ENCODE measurements at places on chromosomes 4 and X.

- DNase-seq: no peak
Measured at GRCh38 chrX:71214604-71215337, 8.3 kb upstream of the GJB1 start.

- no peak for DNase-seq
Measured at GRCh38 chrX:86133761-86134160, 14.5 kb upstream of the DACH2 start.

DNA sequence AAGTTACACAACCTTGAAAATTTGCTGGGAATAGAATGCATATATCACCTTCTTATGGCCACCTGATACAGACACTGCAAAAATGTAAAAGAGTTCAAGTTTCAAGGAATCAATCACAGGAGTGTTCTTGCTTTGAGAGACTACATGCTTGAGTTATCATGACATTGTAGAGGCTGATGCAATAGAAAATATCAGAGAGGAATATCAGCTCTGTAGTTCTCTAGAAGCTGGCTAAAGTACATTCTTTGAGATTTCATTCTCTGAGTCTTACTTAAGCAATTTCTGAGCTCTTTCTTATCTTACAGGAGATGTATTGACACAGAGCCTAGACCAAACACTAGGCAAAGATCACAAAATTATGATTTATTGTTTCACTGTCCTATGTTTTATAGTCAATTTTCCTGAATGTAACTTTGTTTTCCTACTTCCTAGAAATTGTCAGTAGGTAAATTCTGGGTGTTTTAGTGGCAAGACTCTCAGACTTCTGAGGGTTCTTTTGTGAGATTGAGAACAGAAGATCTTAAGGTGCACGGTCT, 152.1 kb upstream of the HPGD start:
- no peak for DNase-seq

DNA sequence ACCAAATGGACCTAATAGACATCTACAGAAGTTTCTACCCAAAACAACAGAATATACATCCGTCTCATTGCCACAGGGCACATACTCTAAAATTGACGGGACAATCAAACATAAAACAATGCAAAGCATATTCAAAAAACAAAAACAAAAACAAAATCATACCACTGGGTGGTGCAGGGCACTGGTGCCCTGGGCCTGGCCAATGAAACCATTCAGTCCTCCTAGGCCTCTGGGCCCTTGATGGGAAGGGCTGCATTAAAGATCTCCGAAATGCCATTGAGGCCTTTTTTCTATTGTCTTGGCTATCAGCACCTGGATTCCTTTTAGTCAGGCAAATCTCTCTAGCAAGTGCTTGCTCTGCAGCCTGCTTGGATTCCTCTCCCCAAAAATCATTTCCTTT, 213.9 kb upstream of the ZCCHC13 start:
- no peak for DNase-seq

DNA sequence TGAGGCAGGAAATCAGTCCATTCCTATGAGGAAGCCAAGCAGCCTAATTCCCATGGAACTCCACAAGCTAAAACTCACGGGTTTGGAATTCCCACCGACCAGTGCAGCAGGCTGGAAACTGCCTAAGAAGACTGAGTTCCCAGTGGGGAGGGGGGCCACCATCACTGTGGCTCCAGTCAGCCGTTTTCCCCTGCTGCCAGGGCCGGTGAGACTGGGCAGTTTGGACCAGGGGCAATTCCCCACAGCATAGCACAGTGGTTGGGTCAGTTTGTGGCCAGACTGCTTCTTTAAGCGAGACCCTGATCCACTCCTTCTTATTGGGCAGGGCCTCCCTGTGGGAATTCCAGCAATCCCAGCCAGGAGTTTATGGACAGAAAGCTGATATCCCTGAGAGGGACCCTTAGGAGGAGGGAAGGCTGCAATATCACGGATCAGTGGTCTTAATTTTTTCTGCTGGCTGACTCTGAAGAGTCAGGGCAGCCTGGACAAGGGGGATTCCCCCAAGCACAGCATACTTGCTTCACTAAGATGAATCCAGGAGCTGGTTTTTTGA, 20.7 kb downstream of the PAGE5 start:
- no peak for DNase-seq

DNA sequence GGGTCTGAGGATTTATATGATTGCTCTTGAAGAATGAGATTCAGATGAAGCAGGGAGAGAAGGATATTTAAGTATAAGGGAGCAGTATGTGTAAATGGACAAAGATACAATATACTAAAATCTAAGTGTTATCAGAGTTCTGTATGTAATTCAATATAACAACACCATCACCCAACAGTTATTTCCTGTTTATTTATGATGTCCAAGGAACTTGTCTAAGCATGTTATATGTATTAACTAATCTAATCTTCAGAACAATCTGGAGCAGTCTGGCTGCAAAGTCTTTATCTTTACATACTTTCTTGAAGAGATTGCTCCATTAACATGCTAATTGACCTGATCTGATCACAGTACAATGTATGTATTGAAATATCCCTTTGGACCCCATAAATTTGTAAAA, 203.8 kb upstream of the WDFY3 start:
- no peak for DNase-seq

DNA sequence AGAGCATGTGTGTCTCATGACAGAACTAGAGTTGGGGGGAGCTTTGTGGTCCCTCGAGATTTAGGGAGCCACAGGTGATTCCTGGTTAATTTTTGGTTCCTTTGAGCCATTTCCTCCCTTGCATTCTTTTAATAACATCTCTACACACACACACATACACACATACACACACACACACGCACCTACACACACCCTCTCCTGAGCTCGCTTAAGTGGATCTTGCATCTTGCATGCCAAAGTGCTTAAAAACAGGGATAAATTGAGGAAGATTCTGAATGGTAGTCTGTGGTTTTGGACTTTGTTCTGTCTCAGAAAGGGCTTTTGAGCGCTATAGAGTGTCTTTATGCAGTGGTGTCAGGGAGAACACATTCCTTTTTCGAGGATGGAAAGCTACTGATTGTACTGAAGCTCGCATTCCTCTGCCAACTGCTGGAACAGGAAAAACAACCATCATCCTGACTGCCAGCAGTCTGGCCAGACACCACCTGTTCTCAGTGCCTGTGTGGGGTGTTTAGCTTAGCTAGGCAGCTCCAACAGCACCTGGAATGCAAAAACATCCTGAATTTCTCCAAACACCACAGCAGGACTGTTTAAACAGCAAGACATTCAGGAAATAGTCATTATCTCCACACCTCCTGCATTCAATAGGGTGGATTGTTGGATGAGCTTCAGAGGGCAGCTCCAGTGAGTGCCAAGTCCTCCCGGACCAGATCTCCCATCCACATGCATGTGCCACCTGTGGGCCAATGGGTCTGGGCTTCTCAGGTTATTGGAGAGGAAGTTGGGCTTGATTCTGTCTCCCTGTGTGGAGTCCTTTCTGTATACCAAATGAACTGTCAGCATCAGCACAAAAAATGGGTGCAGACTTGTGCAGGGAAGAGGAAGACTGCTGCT, 21.9 kb upstream of the IGFBP7 start:
- DNase-seq: no peak

DNA sequence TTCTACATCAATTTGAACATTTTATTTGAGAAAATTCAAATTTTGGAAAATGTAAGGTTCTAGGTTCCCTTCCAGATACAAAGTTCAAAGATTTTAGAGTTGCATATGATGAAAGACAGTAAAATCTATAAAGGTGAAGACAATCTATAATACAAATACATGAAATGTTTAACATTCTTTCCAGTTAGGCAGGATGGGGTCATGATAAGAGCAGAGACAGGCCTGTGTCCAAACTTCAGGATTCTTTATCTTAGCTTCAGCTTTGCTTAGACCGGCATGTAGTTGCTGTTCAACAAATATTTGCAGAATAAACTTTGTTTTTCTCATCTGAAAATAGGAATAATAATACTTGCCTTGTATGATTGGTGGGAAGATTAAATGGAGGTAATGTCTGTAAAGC, 4.5 kb upstream of the RPS6KA3 start:
- no peak for DNase-seq

DNA sequence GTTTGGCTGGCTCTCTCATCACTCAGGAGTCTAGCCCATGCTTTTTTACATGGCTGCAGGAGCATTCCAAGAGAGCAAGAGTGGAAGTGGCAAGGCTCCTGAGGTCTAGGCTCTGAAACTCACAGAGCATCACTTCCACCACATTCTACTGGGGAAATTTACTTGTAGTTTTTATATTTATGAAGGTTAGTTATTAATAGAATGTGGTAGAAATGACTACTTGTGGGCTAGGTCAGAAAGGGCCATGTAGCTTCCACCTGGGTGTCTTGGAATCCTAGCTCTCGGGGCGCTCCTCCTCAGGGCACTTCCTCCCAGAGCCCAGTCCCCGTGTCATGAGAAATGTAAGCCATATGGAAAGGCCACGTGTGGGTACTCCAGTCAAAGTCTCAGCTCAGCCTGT, 127.0 kb upstream of the CASK start:
- no peak for DNase-seq

DNA sequence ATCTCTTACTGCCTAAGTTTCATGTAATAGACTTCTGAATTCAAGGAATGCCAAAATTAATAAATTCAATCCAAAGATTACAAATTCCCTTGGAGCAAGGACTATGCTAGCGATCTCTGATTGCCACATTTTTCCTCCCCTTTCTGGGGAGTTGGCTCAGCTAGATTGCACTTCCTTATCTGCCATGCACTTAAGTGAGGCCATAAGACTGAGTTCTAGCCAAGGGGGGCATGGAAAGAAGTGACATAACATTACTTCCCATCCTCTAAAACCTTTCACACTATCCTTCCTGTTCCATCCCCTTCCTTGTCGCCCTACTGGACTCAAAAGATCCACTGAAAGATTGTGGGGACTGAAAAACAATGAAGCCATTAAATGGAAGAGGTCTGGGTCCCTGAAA, 53.8 kb upstream of the TXK start:
- DNase-seq: no peak

GRCh38 chrX:57156397-57157049, 19.3 kb upstream of the SPIN2A start:
- DNase-seq: no peak

GRCh38 chrX:108396188-108396891, 41.9 kb downstream of the COL4A6 start:
- DNase-seq: no peak

DNA sequence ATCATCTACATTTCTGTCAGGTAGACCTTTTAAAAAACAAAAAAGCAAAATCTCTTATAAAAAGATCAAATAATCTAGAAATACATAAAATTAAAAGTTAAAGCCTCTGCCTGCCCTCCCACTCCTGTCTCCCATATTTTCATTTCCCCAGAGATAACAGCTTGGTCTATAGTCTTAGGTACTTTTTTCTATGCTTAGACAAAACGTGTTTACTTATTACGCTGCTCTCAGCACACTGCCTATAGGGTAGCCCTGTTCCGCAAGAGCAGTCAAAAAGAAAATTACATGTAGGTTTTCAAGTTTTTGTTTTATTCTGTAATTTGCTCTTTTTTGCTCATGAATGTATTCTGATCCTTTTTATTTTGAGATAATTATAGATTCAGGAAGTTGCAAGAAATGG, 73.3 kb downstream of the TAF1 start:
- DNase-seq: no peak

GRCh38 chr4:124322234-124323065, 390.1 kb downstream of the ANKRD50 start:
- no peak for DNase-seq

GRCh38 chr4:151618858-151619257, 141.9 kb downstream of the GATB start:
- DNase-seq: no peak

DNA sequence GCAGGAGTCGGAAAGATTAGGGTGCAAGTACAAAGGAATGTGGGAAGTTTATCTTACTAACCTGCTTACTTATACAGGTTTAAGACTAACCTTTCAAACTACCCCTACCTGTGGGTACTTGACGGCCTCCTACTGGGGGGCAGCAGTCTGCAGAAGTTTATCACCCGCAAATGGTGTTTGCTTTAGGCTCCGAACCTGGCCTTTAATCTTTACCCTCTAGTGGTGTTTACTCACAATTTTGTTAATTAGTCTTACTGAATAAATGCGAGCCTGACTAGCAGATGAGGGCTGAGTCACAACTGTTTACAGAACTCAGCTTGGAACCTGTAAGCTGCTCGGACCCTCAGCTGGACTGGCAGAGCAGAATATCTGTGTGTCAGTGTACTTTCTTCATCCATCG, 204.2 kb upstream of the GPRIN3 start:
- DNase-seq: no peak

DNA sequence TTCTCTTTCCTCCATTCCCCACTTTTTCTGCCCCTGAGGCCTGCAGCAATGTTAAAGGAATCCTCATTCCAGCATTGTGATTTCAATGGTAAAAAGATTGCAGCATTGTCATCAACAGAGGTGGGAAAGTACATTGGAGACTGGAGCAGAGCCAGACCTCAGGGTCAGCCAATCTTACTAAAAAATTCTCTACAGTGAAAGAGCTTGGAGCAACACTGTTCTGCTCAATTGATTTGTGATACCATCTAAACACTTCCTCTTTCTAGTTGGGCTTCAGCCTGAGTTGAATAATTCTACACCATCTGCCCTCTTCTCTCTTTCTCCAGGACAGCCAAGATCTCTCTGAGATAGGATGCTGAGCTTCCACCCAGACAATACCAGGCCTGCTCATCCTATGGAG, 176.5 kb downstream of the AR start:
- no peak for DNase-seq

GRCh38 chrX:118802857-118803256, 20.8 kb upstream of the ZCCHC12 start:
- no peak for DNase-seq

GRCh38 chr4:22922426-22922825, 229.7 kb downstream of the GBA3 start:
- no peak for DNase-seq

DNA sequence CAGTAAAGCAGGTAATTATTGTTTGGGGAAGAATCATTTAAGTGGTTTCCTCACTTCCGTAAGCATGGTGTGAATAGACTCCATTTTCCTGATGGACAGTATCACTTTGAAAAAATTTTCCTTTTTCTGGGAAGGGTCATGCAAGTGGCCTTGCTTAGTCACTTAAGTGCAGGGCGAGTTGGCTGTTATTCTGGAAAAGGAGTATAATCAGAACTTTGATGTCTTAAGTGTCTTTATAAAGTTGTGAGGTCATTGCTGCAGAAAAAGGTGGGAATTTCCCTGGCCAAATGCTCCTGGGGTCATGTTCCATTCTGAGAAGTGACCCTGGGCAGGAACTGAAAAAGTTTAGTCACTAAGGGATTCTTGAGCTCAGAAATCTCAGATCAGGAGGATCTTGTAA, 146.1 kb upstream of the OTUD4 start:
- DNase-seq: no peak

DNA sequence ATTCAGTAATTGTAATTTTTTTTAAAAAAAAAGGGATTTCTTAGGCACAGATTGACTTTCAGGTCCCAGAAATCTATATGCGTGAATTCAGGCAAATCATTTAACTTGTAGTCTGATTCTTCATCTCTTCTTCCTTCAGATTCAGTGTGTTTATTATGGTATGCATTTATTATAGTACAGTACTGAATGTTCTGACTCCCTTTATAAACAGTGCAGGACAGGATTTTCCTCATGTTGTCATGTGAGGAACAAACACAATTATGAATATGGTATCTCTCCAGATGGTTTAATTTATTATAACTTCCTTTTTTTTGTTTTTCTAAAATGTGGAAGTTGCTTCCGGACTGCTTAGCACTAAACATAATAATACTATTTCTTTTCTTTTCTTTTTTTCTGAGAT, 54.2 kb downstream of the RPS3A start:
- DNase-seq: no peak

GRCh38 chr4:145251391-145251790, 71.0 kb upstream of the OTUD4 start:
- no peak for DNase-seq

- no peak for DNase-seq
Measured at GRCh38 chr4:137711502-137711901, 179.2 kb upstream of the PCDH18 start.

- no peak for DNase-seq
Measured at GRCh38 chr4:135191596-135191995, 990.0 kb upstream of the PABPC4L start.
